Effector CD4-positive, alpha-beta T cell (primary cell): ENCODE measurements at places on chromosomes 5 and 9.

DNA sequence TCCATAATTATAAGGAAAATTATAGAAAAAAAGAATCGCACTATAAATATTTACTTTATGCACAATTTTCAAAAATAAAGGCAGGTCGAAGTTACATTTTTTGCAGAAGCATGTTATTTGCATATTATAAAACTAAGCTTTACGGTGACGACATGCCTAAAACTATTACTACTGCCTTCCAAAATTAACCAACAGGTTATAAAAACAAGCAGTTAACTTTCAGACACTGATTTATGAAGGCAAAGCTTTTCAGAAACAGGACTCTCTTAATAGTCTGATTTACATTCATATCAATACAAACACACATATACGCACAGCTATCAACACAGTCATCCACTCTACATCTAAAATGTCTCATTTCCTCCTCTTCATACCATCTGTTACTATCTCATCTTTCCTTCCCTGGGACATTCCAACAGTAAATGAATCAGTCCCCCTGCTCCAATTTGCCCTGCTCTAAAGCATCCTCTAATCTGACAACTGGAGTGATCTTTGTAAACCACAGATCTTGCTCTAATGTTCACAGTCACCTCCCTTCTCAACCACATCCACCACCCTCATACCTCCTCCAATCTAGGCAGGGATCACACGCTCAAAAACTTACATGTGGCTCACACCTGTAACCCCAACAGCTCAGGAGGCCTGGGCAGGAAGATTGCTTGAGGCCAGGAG is 21.6 kb downstream of the FBXW11 start:
- DNase-seq: no peak

- no peak for DNase-seq
Observed at GRCh38 chr5:31806561-31806960, 167.6 kb downstream of the PDZD2 start.

DNA sequence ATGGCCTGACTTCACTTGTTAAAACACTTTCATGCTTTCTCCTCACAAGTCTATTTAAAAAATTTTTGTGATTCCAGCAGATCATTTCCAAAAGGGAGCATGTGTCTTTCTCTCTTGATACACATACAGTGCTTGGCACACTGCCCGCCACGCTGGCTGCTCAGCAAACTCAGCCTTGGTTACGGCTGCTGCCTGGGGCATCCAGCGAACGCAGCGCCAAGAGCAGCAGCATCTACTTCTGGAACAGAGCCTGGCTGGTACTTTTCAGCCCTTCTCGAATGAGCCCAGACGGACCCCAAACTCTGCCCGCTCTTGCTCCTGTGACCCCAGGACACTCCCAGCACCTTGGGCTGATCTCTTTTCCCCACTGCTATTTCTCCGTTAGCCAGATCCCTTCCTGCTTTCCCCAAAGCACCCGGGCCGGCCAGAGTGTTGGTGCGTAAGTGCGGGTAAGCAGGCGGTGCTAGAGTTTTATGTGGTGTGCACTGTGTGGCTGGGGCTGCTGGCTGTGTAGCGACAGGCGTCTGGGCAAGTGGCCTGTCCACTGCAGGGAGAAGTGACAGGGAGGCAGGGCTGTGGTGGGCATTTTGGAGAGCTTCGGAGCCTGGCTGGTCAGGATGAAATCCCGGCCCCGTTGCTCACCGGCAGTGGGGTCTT is 73.2 kb downstream of the SH3PXD2B start:
- DNase-seq: no peak

DNA sequence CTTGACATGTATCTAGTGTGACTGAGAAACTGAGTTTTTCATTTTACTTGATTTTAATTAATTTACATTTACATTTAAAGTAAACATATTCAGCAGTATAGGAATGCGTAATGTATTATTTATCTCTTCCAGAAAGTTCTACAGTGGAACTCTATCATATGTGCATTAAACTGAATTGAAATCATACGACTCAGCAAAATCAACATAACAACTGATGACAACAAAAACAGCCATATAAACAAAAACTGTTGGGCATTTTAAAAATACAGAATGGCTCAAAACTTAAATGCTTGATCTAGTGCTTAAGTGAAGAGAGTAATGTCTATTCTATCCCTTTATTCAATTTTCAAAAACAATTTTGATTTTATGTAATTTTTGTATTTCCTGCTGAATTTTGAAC is 134.4 kb downstream of the TRPM3 start:
- no peak for DNase-seq

GRCh38 chr5:95620870-95621838 is 1.3 kb downstream of the GPR150 start:
- peak; percentile 27 for DNase-seq

- DNase-seq: no peak
Observed at GRCh38 chr5:6656680-6657079, 23.4 kb downstream of the SRD5A1 start.

DNA sequence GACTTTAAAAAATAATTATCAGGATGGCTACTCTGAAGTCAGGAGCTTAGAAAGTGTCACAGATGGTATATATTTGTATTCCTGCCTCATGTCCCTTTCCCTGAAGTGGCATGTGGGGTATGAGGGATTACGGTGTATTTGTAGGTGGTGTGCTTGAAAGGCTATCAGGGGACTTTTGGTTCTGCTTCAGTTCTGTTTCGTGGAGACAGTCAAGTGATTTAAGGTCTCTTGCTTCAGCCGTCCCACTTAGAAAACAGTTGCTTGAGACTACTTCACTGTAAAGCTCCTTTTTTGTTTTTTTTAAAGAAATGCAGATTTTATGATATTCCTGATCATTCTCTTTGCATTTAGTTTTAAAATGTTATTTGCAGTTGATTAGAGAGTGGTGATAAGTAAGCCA is 18.3 kb downstream of the PARP8 start:
- DNase-seq: no peak

GRCh38 chr5:158384535-158385481 is 525.9 kb upstream of the CLINT1 start:
- DNase-seq: no peak

DNA sequence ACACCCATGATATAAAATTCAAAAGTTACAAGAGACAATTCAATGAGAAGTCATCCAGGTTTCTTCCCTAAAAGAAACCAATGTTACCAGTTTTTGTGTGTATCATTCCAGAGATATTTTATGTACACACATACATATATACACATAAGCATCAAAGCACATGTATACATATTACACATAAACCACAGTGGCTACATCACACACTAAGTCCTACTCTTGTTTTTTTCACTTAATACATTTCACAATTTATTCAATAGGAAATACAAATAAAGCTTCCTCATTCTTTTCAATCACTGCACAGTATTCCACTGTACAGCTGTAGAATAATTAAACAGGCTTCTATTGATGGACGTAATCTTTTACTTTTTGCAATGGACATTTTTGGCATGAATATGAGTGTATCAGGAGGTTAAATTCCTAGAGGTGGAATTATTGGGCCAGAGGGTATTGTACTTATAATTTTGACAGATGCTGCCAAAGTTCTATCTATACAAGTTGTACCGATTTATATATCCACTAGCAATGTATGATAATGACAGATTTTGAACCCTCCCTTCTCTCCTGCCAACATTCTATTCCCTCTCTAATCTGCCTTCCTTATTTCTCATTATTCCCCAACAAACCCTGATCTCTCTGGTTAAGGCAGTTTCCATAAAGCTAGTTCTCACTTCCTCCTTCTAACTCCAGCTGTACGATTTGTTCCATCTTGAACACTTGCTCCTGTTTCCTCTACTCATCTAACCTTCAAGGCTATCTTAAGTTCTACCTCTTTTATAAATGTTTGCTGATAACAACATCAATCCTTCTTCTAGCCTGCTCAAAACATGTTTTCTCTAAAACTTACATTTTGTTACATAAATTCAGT is 35.2 kb downstream of the MRPS27 start:
- DNase-seq: no peak

- DNase-seq: no peak
Observed at GRCh38 chr9:133470427-133470924, 8.4 kb downstream of the SLC2A6 start.

GRCh38 chr5:1479581-1480188 is 34.4 kb upstream of the SLC6A3 start:
- DNase-seq: peak; percentile 23
